ENCODE measurements at places on chromosomes 3 and 15. TPM values are rescaled to one million over a fixed set of nuclear protein-coding genes. Genes with fewer than 3 reads are reported as not detected.

Gene ECE2
- total RNA-seq: 0.12 TPM

Gene DBR1
- 10.8 TPM for total RNA-seq

Gene QTRT2
- 13.5 TPM for total RNA-seq

Gene TM4SF18
- total RNA-seq: 1.2 TPM

Gene CHAC1
- total RNA-seq: 4.2 TPM

Gene SPINK8
- total RNA-seq: not detected

All from cardiac ventricle fibroblast (primary cell).